Activated CD4-positive, alpha-beta T cell treated with anti-CD3 and anti-CD28 coated beads for 36 hours (primary cell): ENCODE measurements at places on chromosomes 5 and 9. TPM values are rescaled to one million over a fixed set of nuclear protein-coding genes. Genes with fewer than 3 reads are reported as not detected.

The MCTP1 gene
- total RNA-seq, result 0.53 TPM

The ADAM19 gene
- total RNA-seq, result 69.5 TPM

The MLANA gene
- total RNA-seq, result not detected

The PKD2L2 gene
- total RNA-seq, result not detected

The MARCOL gene
- not detected for total RNA-seq

GRCh38 chr9:137453643-137454081 lies 5.5 kb downstream of the NSMF start:
- peak; percentile 84 for DNase-seq

DNA sequence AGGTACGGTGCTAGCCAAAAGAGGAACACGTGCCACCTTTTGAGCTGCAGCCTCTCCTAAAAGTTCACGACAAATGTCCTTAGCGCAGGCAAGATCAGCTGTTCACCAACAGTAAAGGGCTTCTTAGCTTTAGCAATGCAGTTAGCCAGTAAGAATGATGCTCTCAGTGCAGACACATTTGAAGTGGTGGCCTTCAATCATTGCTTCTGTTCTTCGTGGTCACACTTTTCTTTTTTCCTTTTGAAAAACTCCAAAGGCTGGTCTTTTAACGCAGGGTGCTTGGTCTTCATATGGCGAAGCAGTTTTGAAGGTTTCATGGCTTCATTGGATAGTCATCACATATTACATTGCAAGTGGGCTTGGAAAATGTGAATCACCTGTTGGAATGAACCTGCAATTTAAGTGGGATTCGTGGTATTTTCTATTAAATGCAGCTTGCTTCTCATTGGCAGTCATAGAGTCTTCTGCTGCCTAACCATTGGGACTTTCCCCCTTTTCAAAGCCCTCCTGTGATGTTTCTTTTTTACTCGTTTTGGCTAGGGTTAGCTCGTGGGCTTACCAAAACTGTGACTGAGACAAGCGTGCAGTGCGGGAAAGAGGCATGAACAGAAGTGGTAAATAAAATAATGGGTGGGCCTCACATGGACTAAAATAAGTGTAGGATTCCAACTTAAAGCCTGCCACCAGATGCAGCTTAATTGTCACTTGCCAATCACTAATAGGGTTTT lies 100.9 kb downstream of the MRPL36 start:
- DNase-seq, result peak; percentile 37

GRCh38 chr5:92916036-92916435 lies 665.0 kb downstream of the NR2F1-AS1 start:
- no peak for DNase-seq

GRCh38 chr5:157555037-157555640 lies 20.4 kb downstream of the ADAM19 start:
- no peak for DNase-seq

- no peak for DNase-seq
Measured at GRCh38 chr5:62124266-62124665, 181.7 kb upstream of the KIF2A start.

GRCh38 chr9:127004946-127005769 lies 90.6 kb downstream of the RALGPS1 start:
- DNase-seq, result peak; percentile 87
